ENCODE measurements at places on chromosomes 12 and 14.

- peak; percentile 42 for ATAC-seq
These were observed 35.7 kb downstream of the HNRNPC start for GRCh38 chr14:21233457-21234076.

DNA sequence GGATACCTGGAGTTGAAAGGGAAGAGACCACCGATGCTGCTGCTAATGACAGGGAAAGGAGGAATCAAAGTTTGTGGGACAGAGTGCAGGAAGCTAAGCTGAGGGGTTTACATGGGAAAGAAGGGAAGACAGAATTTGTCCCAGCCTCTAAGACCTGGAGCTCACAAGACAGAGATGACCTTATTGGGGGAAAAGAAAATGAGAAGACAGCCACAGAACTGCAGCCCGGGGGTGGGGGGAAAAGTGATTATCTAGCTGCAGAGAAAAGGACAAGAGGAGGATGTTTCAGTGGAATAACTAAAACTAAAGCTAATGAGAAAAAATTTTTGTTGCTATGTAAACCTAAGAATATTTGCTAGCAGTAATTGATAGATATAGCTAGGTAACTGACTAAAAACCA, 30.7 kb downstream of the NDUFA12 start:
- ATAC-seq: no peak

- ATAC-seq: no peak
These were observed 2.1 kb downstream of the UNG start for GRCh38 chr12:109099431-109100020.

GRCh38 chr12:116306506-116306905, 29.0 kb upstream of the MED13L start:
- ATAC-seq: no peak

DNA sequence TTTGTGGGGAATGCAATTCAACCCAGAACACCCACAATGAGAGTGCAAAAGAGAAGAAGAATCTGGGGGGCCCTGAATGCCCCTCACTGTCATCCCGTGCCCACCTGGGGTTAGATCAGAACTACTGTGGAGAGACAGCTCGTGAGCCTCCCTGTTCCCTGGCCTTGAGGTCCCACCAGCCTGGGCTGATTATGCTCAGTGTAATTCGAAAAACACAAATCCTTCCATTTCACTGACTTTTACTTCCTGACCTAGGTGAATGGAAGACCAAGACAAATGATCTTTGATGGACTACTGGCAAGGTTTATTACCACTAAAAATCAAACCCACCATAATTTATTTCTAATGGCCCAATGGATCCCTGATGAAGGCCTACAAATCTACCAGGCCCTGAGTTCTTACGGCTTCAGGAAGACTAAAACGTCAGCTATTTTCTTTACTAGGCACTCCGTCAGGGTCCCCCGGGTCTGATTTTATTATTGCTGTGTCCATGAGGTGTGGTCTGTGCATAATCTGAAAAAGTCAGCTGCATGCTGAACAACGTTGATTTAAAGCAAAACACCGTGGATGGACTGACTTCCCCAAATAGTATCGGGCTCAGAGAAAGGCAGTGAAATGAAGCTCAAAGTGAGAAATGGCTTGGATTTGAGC, 44.9 kb upstream of the RMST start:
- no peak for ATAC-seq

DNA sequence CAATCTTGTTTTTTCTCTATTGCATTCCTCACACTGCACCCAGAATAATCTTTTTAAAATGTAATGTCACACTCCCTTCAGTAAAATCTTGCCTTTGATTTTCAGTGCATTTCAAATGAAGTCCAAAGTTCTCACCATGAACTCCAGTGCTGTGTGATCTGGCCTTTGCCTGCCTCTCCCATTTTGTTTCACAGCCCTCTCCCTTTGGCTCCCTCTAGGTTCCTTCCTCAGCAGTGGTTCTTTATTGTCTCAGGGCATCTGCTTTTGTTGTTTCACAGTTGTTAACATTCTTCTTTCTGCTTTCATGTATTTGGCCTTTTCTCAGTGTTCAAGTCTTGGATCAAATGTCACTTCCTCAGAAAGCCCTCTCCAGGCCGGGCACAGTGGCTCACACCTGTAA, 84.5 kb upstream of the AMN1 start:
- no peak for ATAC-seq

GRCh38 chr14:33490555-33490954, 460.3 kb downstream of the EGLN3 start:
- no peak for ATAC-seq

DNA sequence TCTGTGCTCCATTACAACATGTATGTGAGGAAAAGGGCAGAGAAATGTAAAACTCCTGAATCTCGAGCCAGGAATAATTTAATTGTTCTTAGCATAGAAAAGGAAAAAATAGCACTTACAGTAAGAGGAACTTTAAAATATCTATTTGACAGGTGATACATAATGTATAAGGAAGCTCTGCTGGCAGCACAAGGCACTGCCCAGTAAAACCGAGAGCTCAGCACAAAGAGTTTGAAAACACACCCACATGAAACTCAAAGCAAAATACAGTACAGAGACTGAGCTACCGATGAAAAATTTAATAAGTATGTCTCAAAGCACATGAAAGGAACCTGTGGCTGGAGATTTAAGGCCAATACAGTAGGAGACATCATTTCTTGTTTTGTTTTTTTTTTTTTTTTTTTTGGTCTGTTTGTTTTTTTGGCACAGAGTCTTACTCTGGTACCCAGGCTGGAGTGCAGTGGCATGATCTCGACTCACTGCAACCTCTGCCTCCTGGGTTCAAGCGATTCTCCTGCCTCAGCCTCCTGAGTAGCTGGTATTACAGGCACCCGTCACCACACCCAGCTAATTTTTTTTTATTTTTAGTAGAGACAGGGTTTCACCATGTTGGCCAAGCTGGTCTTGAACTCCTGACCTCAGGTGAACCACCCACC, 19.2 kb downstream of the CLIP1 start:
- no peak for ATAC-seq

- peak; percentile 51 for ATAC-seq
These were observed 38.3 kb upstream of the TXNRD1 start for GRCh38 chr12:104177336-104177662.

GRCh38 chr14:31083781-31084180, 57.6 kb upstream of the STRN3 start:
- no peak for ATAC-seq

- peak; percentile 86 for ATAC-seq
These were observed at the start of gene BAZ2A for GRCh38 chr12:56630180-56630632. Gene BAZ2A, minus strand, starts transcription at chr12:56630326. Its CDS starts 12,796 bp downstream, at chr12:56617530.

DNA sequence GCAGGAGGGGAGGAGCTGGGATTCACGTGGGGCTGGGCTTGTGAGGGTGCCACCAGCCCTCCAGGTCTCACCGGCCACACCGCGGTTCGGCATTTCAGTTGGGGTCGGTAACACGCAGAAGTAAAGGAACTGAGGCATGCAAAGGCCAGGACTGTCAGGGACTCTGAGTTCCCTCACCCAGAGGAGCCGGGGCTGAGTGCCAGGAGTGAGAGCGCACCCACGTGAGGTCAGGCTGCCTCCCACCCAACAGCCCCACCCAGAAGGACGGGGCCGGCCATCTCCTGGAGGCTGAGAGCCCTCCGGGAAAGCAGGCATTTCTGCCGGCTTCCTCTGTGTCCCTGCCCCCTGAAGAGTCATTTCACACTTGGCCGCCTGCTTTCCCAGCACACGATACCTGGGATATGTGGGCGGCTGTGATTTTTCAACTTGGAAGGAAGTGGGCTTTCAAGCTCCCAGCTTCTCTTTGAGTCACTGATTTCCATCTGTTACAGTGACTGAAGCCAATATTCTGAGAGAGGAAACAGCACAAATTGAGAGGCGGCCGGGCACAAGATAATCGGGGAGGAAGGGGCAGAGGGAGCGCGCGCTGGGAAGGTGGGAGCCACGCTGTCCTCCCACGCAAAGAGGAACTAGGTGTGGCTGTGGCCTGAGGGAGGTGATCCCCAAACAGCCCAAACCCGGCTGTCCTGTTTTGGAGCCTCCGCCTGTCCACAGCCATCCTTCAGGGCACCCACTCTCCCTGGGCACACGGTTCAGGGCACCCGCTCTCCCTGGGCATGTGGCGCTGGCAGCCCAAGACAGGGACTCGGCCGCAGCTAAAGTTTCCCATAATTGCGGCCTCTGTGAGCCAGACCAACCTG, 19.0 kb downstream of the GALNT9 start:
- ATAC-seq: no peak

- no peak for ATAC-seq
These were observed 415.7 kb upstream of the ATP2B1 start for GRCh38 chr12:90124289-90124688.

DNA sequence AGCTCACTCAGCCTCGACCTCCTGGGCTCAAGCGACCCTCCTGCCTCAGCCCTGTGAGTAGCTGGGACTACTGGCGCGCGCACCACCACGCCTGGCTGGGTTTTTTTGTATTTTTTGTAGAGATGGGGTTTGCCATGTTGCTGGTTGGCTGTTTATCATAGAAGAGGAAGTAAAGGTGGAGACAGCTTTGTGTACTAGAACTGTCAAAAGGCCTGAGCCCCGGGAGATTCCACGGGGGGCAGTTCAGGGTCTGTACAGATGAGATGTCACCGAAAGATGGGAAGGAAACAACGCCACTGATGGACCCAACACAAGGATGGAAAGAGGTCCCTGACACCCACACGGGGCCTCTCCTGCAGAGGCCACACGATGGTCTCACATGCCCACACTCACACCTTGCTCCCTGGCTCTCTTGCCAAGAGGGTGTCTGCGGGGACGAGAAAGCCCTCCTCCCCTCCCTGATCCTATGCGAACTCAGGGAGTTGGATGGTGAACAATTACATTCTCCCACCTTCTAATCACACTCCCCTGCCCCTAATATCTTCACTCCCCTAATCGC, 66.6 kb downstream of the KDM2B start:
- ATAC-seq: no peak

GRCh38 chr12:53585448-53586125, 40.6 kb downstream of the ATF7 start:
- no peak for ATAC-seq

DNA sequence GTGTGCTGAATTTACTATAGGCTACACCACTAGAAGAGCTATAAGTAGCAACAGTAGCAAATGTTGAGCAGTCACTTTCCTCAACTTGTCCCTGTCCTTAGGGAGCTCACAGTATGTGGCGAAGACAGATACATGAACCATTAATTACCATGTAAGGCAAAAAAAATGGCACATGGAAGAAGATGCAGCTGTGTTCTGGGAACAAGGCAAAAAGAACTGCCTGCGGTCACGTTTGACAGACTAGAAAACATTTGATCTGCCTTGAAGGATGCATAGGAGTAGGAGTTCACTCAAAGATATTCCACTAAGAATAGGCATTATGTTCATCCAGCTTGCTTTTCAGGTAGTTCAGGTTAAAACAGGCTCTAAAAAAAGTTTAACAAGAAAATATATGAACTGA, 46.5 kb upstream of the IFNG-AS1 start:
- no peak for ATAC-seq

DNA sequence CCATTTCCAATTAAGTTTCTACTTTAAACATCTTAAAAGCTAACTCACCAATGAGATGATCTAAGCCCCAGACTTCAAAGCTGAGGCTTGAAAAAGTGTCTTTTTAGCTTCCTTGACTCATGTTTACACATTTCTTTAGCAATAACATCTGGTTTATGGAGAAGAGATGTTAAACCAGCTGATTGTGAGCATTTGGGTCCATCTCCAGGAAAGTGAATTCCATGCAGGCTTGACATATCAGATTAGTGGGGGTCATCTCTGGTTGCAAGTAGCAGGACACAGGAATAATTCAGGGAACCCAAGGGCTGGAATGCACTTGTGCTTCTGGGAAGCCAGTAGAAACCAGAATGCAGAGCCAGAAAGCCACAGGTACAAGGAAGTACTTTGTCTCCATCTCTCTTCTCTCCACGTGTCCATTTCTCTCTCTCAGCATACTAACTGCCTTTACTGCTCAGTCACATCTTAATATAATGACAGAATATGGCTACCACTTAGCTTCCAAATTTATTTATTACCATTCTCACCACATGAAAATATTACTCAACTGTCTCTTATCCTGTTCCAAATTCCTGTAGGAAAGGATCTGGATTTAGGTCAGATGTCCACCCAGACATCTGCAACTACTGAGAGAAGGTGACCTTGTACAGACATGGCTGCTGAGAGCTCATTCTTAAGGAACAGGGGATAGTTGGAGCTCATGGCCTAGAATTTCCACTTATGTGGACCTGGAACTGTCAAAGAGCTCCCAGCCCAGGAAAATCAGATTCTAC, 104.4 kb downstream of the SCN8A start:
- no peak for ATAC-seq

DNA sequence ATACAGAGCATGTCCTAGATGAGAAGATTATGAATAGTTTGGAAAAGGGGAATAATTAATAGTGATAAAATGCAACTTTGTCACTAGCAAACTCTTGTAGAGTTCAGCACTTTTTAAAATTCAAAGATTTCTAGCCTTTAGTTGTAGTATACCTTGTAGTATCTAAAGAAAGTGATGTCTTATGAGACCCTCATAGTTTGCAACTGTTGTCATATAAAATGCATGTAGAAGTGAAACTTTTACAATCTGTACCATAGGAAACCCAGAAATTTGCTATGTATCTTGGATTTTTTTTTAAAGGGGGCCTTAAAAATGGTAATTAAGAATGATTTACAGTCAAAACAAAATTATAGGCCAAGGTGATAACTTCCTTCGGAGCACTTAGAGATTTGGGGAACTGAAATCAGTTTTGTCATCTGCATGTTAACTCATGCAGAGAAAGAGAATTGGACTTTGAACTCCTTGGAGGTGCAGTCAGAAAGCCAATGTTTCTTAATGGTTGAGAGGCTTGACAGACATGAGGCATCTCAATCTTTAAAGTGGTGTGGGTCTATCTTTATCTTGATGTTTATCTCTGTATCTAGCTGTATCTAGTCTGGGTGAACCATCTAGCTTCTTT, 1.3 kb downstream of the LRRK2 start:
- no peak for ATAC-seq

DNA sequence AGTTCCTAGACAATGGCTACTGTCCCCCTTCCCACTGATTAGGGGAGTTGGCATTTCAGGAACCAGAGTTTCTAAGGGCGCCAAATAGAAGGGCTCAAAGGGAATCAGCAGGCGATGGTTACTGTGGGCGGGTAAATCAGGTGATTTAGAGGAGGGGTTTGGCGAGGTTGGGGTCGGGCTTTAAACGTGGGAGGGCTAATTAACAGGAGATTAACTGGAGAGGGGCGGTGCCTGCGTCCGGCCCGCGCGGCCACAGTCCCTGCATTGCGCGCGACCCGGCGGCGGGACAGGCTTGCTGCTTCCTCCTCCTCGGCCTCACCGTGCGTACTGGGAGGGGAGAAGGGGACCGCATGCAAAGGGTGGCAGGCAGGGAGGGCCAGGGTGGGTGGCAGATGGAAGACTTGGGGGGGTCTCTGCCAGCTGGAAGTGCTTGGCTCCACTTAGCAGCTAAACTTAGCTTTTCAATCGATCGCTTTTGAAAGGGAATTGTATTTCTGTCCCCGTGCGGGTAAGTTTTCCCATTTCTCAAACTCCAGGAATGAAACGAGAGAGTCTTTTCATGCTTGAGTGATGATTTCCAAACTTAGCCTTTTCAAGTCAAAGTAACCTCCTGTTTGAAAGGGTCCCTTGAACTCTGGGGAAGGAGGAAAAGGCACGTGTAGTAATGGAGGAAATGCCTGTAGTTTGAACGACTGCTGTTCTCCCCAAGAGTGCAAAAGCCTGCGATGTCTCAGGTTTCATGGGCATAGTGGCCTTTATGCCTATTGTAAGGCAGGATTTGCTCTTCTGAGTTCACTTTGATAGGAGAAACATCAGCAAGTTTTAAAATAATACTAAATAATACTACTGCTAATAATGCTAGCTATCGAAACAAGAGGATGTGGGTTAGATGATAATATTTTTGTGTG, at the start of gene MGST1:
Gene MGST1 (plus strand): TSS at position 255 of the 908 bp plus-strand sequence. CDS start 6,608 bp downstream, outside the sequence.
- ATAC-seq: peak; percentile 86

- no peak for ATAC-seq
These were observed 55.3 kb downstream of the RIN3 start for GRCh38 chr14:92568621-92569479.

- ATAC-seq: no peak
These were observed 81.3 kb downstream of the MOK start for GRCh38 chr14:102223682-102224081.

Data from SK-N-SH treated with all-trans-retinoic acid at 6 μM for 48 hours (cell line).